Left ventricle myocardium superior (tissue), 1 donor: ENCODE measurements at places on chromosomes 3 and 15.

DNA sequence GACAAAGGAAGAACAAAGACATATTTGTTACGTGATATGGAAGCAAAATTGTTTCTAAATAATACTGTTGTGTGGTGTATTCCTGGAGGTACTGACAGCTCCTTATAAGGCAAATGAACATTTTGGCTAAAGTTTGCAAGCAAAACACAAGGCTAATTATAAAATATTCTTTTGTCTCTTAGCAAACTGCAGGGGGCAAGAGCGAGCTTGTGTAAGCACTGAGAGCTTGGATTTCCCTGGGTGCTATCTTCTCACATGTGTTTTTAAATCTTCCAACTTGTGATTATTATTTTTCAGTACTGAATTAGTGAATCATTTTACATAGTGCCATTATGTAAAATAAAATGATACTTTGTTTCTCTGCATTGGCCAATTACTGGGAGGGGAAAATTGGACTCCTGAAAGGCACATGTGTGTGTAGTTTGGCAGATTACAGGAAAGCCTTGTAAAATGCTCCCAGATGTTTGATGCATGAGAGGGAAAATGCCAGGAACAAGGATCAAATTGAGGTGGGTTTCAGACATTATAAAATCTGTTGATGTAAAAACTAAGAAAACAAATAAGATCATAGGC, 611.5 kb downstream of the AGBL1 start:
- DNase-seq: no peak

- peak; percentile 16 for DNase-seq
Observed at GRCh38 chr3:184663356-184663755, 48.5 kb downstream of the MAGEF1 start.

DNA sequence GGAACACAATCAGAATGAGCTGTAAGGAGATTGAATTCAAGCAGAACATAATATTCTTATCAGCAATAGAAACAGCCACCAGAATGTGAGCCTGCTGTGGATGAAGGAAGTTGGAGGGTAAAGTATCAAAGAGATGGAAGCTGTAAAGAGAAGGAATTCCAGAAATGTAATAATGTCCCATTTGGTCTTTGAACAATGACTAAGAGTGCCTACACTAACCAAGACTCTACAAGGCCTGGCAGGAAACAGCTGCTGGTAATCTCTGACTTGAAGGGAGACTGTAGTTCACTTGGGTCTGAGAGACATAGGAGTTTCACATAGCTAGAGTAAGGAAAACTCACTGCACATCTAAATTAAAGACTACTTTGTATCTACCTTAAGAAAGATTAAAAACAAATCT, 1176.0 kb upstream of the ALCAM start:
- DNase-seq: no peak

DNA sequence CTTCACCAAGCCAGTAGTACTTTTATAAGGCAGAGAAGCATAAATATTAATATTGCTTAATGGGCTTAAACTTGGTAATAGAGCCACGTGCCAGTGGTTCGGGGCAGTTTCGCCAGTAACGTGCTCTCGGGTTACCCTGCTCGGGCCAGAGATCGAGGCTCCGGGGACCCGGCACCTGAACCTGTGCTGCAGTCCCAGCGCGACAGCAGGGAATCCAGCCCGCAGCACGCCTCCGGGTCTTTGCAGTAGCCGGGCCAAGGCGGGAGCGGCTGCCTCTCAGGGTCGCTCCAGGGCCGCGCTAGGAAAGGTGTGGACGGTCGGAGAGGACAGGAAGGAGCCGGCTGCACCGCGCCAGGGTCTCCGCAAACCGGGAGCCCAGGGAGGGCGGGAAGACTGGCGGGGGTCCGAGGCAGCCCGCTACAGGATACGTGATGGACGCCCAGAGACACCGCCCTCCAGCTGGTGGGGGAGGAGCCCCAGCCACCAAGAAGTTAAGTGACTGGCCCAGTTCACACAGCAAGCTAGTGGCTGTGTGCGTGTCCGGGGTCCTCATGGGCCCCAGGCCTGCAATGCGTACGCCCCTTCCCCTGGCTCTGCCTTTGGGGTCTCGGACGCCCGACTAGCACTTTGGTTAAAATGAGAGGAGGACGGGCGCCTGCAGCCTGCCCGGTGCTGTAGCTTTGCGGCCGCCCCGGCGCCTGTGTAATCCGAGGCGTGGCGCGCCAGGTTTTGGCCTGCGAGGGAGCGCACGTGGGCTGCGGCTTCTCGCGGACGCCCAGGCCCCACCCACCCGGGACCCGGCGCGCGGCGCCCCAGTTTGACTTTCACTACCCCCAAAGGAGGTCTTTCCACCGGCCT, 1.2 kb upstream of the PDE8A start:
- peak; percentile 90 for DNase-seq

DNA sequence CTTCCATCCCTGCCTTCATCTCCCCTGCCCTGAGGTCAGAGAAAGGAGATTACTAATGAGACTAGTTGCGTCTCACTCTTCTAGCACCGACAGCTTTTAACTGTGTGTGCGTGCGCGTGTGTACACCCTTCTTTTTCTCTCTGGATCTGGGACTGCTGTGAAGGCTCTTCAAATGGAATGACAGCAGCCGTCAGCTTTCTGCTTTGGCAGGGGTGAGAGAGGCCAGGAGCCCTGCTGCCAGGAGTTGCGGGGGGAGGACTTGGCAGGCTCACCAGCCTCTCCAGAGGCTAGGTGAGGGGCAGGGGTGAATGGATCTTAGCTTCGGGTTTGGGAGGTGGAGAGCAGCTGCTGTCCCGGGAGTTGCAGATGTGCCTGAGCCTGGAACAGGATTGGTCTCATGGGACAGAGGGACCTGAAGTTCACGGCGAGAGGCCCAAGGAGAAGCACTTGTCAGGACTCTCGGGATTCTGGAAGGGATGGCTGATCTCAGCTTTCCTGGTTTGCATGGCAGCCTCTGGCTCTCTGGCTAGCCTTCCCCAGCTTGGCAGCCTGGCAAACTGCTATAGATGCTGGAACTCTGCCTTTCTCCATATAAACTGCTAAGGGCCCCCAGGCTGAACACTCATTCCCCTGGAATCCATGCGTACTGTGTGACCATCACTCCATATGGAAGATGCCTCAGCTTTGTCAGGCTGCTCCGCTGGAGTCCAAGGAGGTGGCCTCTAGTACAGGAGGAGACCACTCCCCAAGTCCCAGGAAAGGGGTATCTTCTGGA, 16.6 kb downstream of the TEX264 start:
- DNase-seq: peak; percentile 78

DNA sequence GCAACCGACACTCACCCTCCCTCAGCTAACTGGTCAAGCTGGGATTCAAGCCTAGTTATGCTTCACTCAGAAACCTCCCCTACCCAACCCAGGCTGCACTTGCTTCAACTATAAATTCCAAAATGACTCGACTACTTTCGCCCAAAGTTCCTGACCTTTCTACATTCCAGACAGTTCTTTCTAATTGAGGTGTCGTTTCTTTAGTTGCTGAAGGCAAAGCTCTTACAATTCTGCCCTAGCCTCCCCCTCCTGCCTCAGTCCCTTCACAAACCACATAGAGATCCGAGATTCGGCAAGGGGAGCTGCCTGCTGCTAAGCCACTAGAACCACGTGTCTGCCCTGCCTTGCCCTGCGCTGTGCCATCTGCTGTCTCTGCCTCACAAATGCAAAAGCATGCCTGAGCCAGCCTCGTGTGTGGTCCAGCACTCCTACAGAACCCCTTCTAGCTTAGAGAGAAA, 74.7 kb upstream of the SH3GL3 start:
- DNase-seq: no peak

- DNase-seq: no peak
Observed at GRCh38 chr15:60673918-60674558, 195.1 kb upstream of the ICE2 start.

DNA sequence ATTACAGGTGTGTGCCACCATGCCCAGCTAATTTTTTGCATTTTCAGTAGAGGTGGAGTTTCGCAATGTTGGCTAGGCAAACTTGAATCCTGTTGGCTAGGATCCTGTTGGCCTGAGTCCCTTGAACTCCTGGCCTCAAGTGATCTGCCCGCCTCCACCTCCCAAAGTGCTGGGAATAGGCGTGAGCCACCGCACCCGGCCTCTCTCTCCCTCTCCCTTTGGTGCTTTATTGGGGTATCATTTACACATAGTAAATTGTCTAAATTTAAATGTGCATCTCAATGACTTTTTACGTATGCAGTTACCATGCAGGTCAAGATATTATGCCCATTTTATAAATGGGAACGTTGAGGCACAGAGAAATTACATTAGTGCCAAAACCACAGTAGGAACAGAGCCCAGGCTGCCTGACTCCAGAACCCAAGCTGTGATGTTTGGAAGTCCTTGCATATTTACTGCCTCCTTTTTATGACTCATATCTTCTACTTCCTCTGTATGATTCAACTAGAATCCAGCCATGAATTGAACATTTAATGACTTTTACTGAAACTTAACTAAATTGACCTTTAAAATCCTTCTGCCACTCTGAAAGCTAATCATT, 34.0 kb upstream of the RPP14 start:
- DNase-seq: no peak

DNA sequence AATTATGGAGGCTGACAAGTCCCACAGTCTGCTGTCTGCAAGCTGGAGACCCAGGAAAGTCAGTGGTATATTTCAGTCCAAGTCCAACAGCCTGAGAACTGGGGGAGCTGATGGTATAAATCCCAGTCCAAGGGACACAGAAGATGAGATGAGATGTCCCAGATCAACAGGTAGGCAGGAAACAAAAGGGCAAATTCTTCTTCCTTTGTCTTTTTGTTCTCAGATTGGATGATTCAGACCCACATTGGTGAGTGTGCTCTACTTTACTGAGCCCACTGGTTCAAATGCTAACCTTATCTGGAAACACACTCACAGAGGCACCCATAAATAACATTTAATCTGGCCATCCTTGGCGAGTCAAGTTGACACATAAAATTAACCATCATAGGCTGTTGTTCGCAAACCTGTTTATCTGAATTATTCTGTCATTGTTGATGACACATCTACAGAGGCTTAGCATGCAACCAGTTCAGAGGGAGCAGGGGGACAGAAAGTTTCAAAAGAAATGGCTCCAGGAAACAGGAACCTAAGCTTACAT, 62.7 kb upstream of the ITGA11 start:
- no peak for DNase-seq

DNA sequence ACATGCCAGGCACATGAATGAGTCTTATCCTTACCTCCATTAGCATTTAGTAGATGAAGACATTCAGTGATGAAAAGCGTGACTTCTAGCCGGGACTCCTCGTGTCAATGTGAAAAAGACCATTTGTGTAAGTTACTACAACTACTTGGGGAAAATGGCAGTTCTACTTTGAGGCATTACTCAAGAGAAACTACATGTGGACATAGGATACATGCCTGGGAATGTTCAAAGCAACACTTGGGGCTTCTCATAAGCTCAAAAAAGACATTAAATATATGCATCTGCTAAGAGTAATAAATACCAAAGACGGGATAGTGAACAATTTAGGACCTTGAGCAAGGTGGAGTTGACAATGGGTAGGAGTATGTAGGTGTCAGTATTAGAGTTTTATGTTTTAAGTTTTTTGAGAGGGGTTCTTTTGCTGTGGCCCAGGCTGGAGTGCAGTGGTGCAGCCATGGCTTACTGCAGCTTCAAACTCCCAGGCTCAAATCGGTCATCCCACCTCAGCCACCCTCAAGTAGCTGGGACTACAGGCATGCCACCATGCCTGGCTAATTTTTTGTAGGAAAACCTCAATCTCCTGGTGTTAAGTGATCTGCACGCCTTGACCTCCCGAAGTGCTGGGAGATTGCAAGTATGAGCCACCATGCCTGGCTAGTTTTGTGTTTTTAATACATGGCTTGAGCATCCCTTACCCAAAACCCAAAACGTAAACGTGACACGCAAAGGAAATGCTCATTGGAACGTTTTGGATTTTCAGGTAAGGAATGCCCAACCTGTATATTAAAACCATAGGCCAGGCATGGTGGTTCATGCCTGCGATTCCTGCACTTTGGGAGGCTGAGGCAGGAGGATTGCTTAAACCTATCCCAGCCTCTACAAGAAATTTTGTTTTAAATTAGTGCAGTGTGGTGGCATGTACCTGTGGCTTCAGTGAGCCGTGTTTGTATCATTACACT, 3.9 kb downstream of the RPLP1 start:
- no peak for DNase-seq

- DNase-seq: no peak
Observed at GRCh38 chr3:127768346-127769008, 53.8 kb downstream of the MGLL start.

- DNase-seq: no peak
Observed at GRCh38 chr15:74226761-74227540, 9.2 kb upstream of the CCDC33 start.

- no peak for DNase-seq
Observed at GRCh38 chr15:85005746-85006145, 24.1 kb downstream of the PDE8A start.

- no peak for DNase-seq
Observed at GRCh38 chr3:30097022-30097650, 509.3 kb upstream of the TGFBR2 start.

- no peak for DNase-seq
Observed at GRCh38 chr15:68302729-68303128, 25.2 kb downstream of the FEM1B start.

GRCh38 chr3:99466331-99466730, 172.1 kb upstream of the COL8A1 start:
- DNase-seq: no peak

DNA sequence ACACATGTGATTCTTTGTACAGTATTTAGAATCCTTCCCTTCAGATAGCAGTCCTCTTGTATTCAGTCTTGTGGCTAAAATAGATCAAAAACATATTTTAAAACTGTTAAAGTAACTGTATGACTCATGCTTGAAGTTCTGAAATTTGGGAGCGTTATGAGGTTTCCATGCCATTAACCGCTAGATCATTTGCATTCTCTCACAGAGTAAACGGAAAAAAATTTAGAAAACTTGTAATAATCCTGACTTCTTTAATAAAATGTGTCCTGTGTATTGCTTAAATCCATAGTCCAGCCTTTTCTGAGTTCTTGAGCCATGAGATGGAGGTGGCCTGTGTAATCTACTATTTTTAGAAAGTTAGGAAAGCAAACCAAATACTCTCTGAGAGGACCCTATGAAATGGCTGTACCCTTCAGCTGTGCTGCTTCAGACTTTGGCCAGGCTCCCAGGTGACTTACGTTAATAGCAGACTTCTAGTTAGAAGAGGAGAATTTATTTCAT, 33.8 kb downstream of the MBNL1 start:
- DNase-seq: peak; percentile 59

DNA sequence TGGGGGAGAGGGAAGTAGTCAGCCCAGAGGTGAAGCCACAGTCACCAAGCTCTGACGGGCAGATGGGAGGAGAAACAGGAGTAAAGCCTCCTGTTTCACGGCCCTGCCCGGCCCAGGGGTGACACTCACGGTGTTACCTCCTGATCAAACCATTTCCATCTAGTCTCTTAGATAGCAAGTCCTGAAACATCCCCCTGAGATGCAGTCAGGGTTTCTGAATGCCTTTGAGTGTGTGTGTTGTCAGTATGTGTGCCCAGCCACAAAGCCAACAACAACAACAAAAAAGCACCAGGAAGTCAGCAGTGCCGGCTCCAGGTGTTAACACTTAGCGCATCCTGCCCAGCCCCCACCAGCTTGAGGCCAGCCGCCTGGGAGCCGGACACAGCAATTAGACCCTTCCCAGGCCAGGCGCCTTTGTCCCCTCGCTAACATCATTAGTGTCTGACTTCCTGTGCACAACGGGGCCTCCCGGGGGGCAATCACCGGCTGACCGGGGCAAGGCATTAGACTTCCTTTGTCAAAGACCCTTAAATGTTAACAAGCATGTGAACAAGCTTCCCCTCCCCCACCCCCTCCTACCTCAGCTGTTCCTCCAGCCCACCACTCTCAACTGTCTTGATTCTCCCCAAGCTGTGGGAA, 34.5 kb downstream of the IL17RD start:
- peak; percentile 37 for DNase-seq
